NCI-H1436 (cell line): ENCODE measurements at places on chromosomes 11 and 22.

DNA sequence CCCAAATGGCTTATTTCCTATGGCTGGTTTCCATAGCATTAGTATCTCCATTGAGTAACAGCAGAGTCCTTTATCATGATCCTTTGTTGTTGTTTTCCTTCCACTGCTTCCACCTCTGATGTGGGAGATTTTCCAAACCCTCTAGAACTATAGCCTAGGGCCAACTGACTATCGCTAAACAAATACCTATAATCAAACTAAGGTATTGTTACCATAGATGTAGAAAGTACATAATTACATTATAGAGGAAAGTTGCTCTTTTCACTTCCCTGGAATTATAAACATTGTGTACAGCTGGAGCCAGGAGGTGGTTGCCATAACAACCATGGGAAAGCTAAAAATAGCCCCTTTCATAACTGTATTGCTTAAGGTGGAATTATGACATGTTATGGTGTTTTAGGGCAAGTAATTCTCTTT, 47.0 kb upstream of the ALKBH3 start:
- DNase-seq, result no peak

- DNase-seq, result no peak
Observed at GRCh38 chr22:50506611-50507420, 686 bp downstream of the LMF2 start.

DNA sequence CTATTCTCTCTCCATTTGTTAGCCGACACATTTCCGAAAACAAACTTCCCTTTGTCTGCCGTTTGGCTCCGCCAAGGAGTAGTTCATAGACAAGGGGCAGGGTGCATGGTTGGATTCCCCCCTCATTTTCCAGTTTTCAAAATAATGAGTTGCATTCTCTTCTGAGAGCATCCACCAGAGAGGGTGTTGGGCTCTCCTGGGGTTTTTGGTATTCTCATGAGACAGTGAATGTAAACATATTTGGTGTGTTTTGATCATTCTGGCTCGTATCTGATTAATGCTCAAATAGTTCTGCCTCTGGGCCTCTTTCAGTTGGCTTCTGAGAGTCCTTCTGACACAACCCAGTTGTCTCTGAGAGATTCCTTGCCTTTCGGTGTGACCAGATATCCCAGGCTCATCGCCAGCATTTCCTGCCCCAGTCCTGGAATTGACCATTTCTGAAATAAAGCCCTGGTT, 21.7 kb downstream of the GRAMD4 start:
- no peak for DNase-seq

DNA sequence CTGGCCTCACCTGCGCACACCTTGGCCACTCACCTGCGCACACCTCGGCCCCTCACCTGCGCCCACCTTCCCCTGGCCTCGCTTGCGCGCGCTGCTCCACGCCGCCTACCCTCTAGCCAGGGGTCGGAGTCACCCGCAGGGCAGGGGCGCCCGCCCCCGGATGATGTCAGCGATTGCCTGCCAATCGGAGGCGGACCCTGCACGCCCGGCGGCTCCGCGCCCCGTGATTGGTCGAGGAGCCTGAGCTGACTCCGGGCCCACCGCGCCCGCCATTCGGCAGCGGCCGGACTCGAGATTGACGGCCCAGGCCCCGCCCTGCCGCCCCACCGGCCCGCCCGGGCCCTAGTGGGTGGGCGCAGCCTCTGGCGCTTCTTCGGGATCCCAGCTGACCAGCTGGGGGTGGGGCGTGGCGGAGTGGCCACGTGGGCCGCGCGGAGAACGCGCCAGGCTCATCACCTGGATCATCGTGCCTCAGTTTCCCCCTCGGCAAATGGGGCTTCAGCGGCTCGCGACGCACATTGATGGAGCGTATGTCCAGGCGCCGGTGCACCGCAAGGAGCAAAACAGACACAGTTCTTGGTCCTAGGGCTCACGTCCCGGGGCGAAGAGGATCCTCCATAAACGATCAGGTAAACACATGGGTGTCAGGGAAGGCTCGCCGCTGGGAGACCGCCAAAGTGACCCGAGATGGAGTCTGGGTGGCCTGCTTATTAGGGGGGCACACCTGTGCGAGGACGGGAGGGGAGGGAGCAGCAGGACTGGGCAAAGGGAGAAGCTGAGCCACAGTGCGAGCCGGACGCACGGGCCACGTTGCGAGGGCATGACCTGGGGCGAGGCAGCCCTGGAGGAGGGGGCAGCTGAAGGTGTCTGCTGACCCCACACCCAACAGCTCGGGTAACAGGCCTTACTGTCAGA, at the start of gene DHCR7:
TSS of gene DHCR7 (minus strand) at position 137 of the 915 bp plus-strand sequence. CDS start 3,441 bp downstream, outside the sequence.
- peak; percentile 91 for DNase-seq

- no peak for DNase-seq
Observed at GRCh38 chr11:127931803-127932202, 655.6 kb downstream of the ETS1 start.

GRCh38 chr11:130420478-130421198, 7.8 kb downstream of the ADAMTS8 start:
- no peak for DNase-seq

GRCh38 chr11:57375490-57375889, 5.5 kb downstream of the PRG3 start:
- DNase-seq, result no peak

DNA sequence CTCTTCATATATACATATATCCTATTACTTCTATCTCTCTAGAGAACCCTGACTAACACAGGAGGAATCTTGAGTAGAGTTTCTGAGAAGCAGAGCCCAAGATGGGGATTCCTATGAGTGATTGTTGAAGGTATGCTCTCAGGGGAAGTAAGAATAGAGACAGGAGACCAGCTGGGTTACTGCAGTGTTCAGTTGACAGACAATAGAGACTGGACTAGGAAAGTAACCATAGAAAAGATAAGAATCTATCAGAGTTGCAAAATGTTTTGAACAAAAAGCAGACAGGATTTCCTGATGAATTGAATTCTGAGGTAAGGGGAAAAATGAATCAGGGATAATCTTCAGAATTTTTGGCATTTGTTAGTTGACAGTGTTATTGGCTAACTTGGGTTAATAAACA, 54.4 kb downstream of the SLC17A6 start:
- DNase-seq, result no peak

GRCh38 chr11:73398721-73399120, 22.5 kb downstream of the RELT start:
- no peak for DNase-seq

- DNase-seq, result no peak
Observed at GRCh38 chr11:78424334-78425270, 7.0 kb upstream of the GAB2 start.

- no peak for DNase-seq
Observed at GRCh38 chr11:9130297-9130696, 38.9 kb upstream of the SCUBE2 start.

DNA sequence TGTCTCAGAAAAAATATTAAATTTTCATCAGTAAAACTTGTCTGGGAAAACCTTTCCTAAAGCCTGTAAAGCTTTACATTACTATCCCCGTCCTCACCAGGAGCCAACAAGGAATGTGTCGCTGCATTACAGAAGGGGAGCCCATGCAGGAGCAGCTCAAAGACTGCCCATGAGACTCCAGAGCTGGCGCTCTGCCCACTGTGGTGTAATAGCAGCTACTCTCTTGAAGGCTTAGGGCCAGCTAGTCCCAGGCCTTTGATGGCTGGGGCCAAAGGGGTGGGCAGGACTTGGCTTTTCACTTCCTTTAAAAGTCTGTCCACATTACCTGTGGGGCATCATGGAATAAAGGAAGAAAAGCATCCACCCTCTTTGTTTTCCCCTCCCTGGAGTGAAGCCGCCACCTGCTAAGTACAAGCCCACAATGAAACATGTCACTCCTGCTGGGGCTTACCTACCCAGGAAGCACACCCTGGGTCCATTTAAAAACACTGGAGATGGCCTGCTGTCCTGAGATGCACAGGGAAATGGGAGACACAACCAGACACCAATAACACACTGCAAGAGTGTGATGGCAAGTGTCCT, 150.7 kb downstream of the ADAMTS15 start:
- DNase-seq, result no peak

- no peak for DNase-seq
Observed at GRCh38 chr11:20415432-20415831, 27.9 kb downstream of the PRMT3 start.

DNA sequence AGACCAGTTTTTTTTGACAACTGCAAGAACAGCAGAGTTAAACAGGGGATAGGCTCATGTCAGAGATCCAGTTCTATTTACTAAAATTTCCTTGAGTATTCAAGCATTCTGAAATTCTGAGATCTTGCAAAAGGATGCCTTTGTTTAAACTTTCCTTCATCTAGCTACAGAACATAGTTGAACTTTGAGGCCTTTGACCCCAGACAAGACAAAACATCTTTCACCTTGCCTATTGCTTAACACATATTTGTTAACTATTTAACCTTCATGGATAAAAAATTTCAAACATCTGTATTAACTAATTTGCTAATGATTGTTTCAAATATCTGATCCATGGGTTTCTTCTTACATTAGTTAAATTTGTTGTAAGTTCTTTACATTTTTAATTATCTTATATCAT, 38.2 kb downstream of the GLYATL1 start:
- DNase-seq, result no peak

GRCh38 chr22:34763496-34763895, 302.5 kb upstream of the ISX start:
- DNase-seq, result no peak

DNA sequence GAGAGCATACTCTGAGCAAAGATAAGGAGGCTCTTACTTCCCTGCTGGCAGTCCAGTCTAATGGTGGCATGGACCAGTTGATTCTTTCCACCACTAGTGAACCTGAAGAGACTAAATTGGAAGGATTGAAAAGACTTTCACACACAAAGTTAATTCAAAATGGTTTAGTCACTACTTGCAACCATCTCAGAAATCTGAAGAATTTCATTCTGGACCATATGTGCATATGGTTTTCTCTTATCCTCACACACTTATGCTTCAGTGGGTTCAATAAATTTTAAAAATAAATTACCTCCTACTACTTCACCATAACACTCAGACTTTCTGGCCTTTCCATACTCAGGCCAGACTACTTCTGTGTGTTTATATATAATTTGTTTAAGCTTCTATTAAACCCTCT, 44.7 kb downstream of the CADM1 start:
- no peak for DNase-seq

- no peak for DNase-seq
Observed at GRCh38 chr22:39444247-39444800, 12.5 kb upstream of the MGAT3 start.

GRCh38 chr11:26983645-26984044, 10.3 kb upstream of the FIBIN start:
- DNase-seq, result no peak

- no peak for DNase-seq
Observed at GRCh38 chr11:1470681-1471611, 15.6 kb downstream of the MOB2 start.

DNA sequence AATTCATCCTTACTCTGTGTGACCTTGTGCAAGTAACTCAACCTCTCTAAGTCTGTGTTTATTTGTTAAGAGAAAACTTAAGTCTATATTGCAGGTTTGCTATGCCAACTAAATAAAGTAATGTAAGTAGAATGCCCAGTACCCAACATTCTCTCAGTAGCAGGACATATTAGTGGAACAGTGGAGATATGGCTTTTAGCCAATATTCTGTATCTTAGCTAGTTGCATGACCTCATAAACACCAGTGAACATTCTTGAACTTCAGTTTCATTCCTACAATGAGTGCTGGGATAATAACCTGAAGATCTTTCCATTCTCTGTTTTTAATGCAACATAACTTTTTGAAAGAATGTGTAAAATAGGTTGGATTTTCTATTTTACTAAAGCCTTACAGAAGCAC, 77.0 kb downstream of the RAB38 start:
- DNase-seq, result no peak

- DNase-seq, result no peak
Observed at GRCh38 chr11:23555085-23555484, 694.8 kb upstream of the CCDC179 start.

DNA sequence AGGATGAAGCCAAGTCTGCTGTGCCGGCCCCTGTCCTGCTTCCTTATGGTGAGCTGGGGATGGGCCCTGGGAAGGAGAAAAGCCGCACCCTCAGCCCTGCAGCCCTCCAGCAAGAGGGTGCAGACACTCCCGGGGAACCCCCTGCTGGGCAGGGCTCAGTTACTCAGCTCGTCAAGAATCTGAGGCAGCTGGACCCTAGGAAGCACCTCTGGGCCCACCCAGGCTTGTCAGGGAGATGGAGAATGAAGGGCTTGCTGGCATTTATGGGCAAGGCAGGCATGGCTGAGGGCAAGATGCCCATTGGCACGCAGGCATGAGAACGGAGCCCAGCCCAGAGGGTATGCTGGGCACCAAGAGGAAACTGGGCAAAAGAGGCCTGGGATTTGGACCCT, 12.9 kb downstream of the RELT start:
- DNase-seq, result no peak

GRCh38 chr11:117107701-117108590, 9.7 kb upstream of the SIK3 start:
- DNase-seq, result no peak

DNA sequence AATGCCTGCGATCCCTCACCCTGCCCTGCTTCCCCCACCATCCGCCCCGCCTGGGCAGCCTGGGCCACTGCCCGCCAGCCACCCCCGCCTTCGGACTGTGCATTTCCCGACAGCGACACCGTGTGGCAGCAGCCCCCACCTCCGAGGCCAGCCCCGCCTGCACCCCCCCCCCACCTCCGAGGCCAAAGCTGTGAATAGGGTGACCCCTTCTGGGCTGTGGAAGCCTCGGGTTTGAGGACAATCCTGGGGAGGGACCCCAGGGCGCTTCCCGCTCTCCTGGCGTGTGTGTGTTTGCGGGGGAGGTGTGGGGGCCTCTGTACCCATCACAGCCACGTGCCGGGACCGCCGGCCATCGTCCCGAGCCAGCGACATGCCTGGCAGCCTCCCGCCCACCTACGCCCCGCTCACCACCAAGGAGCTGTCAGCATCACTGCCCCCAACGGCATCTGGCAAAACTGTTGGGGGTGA, 33.8 kb upstream of the PPARA start:
- peak; percentile 81 for DNase-seq

- no peak for DNase-seq
Observed at GRCh38 chr11:19779740-19780139, 67.1 kb downstream of the NAV2 start.

- no peak for DNase-seq
Observed at GRCh38 chr22:48098243-48098920, 1335.9 kb downstream of the TBC1D22A start.

- no peak for DNase-seq
Observed at GRCh38 chr11:30855383-30856006, 269.3 kb upstream of the MPPED2 start.

DNA sequence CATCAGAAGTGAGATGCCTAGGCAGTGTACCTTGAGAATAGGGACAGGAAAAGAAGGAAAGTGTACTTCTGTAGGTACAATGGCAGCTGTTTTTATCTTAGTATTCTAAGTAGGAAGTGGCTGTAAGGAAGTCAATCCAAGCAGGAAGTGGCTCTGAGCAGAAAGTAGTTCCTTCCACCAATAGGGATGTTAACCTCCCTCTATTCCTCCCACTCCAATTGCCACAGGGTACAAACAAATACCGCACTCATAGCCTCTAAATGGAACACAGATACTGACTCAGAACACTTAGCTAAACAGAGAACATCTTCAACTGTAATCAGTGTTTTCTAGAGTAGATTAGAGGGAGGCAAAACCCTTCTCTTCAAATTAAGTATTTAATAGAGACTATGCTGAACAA, 10.6 kb downstream of the LRRC55 start:
- DNase-seq, result no peak

- DNase-seq, result no peak
Observed at GRCh38 chr11:72754544-72755155, 2.4 kb upstream of the ARAP1 start.
